ENCODE measurements at places on chromosomes 6 and 20.
A peak's percentile ranks its signal among the peaks of the same experiment; 100 is the strongest.

DNA sequence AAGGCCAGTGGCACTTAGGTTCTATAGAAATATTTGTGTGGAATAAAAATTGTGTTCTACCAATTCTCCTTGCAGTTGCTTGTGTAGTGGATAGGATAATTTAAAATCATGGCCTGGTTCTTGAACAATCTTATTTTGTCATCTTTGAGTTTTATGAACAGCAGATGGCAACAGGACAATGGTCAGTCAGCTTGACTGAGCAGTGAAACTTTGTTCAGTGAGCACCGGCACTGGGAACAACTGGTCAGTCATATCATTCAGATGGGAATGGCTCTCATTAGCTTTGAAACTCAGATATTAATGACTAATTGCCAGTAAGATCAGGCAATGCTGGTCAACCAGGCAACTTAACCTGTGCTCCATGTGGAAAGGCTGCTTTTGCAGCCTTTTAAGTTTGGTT, 129.2 kb downstream of the BCKDHB start:
- DNase-seq = no peak

- DNase-seq = no peak
Measured at GRCh38 chr6:1208876-1209275, 103.0 kb upstream of the FOXQ1 start.

DNA sequence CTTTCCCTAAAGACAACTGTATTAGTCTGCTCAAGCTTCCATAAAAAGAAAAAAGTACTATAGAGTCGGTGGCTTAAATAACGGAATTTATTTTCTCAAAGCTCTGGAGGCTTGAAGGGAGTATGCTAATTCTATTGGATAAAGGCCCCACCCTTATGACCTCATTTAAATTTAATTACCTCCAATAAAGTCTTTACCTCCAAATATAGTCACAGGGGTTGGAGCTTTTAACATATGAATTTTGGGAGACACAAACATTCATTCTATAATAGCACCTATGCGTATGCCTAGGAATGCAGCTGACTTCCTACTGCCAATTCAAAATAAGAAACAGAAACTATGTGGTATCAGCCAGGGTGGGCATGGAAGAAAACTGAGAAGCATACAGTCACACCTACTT, 25.4 kb downstream of the KIAA0319 start:
- DNase-seq = no peak

- DNase-seq = no peak
Measured at GRCh38 chr6:100731411-100731810, 149.7 kb downstream of the ASCC3 start.

- DNase-seq = no peak
Measured at GRCh38 chr20:6504826-6505225, 262.7 kb upstream of the BMP2 start.

DNA sequence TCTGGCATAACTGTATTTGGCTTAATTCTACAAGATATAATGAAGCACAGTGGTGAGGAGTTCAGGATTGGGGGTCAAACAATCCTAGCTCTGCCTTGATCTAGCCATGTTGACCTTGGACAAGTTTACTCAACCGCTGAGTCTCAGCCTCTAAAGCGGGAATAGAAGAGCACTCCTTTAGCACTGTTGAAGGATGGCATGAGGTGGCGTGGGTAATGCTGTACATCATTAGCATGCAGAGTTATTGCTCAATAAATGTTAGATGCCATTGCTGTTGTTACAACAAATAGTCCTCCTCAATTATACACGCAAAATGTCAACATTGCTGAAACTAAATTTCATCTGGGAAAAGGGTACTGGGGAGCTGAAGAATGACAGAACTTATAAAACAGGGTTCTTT, 78.6 kb downstream of the KIF13A start:
- no peak for DNase-seq

DNA sequence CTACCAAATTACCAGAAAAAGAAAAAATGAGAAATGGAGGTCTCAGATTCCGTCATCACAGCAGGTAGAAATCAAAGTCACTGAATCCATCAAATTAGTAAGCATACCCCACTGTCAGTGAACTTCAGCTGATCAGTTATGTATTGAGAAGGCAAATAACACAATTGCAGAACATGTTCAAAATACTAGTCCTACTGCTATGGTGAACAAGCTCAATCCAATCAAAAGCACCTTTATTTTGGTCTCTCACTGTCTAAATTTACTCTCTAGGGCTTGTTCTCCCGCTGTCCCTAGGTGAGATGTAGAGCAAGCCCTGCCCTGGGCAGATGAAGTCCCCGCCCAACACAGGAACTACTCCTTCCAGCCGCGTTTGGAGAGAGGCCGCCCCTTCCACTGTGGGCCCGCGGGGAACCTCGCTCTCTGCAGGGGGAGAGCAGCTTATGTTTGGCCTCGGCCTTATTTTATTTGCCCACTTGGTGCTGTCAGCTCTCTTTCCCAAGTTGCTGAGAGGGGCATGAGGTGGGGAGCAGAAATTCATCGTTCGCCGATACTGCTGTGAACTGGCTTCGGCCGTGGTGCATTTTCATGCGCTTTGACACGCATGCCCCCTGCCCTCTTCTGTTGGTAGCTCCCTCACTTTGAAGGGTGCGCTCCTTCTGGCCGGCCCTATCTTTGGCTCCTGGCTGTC, 14.3 kb upstream of the MAP1LC3A start:
- peak; percentile 39 for DNase-seq

GRCh38 chr20:61924211-61924857, 141.3 kb downstream of the TAF4 start:
- DNase-seq = no peak

DNA sequence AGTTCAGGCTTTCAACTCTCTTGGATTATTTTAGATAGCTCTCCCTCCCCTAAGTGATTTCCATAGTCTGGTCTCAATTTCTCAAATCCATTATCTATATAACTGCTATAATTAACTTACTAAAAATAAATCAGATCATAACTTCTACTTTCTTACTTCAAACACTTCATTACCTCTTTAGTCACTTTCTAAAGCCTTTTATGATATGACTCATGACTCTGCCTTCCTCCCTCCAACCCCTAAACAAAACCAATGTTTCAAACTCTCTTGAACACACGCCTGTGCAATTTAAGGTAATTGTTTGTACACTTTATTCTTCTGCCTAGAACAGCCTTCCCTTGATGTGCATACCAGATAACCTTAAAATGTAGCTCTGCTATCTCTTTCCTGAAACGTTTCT, 100.5 kb downstream of the LMBRD1 start:
- no peak for DNase-seq

GRCh38 chr6:149545258-149545753, 537 bp downstream of the PPIL4 start:
- peak; percentile 78 for DNase-seq

- DNase-seq = no peak
Measured at GRCh38 chr20:43699941-43700565, 26.7 kb downstream of the GTSF1L start.

DNA sequence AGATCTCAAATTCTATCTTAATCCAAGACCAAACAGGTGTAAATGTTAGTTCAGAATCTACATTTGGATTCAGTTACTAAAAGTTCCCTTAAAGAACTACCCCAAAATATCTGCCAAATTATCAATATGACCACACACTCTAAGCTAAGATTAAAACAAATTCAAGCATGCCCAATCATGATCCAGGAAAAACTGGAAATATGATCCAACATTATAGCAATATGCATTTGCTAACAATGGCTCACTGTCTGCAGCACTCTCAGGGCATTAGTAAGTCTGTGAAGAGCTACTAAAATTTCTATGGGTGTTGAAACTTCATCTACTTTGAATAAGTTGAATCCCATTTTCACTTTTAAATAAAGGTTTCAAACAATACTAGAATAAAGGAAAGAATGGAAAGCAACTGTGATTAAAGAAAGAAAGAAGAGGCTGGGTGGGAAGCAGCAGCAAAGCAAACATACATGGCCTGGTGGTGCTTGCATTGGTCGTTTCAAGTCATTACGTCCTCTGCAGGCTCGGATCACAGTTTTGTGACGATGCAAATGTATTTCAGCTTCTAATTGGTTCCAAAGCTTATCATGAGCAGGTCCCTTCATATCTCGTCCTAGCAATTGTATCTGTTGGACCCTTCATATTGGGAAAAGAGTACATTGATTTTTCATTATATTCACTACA, 29.2 kb downstream of the GOPC start:
- DNase-seq = no peak

DNA sequence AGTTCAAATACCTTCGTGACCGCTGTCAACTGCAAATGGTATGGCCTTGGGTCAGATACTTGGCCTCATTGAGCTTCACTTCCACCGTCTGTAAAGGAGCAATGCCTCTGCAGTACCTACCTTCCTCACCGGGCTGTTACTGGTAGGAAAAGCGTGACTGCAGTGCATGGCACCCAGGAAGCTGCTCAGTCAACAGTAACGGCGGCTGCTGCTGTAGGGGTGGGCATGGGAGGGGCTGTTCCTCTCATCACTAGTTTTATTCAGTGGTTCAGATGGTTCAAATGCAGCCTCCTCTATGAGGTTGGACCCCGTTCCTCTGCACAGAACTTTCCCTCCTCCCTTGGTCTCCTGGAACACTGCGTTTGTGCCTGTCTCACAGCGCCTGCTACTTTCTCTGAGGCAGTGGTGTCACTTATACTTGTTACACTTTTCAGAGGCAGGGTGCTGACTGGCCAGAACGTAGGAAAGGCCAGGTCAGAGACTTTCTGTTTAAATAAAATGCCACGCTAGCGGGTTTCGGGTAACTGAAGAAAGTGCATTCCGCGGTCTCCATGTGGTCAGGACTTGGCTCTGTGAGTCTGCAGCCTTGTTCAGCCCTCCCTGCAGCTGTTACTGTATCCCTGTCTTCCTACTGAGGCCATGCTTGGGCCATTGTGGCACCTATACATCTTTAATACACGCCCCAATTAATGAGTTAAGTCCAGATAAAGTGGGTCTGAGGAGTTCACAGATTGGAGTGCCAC, 279.6 kb downstream of the NRN1 start:
- no peak for DNase-seq

- DNase-seq = peak; percentile 24
Measured at GRCh38 chr6:89372506-89372901, 20.0 kb upstream of the UBE2J1 start.

- no peak for DNase-seq
Measured at GRCh38 chr6:167851370-167851952, 24.8 kb downstream of the AFDN start.

GRCh38 chr6:116411284-116411623, 40.5 kb downstream of the DSE start:
- DNase-seq = no peak

GRCh38 chr6:144544266-144544830, 259.2 kb downstream of the UTRN start:
- peak; percentile 31 for DNase-seq

DNA sequence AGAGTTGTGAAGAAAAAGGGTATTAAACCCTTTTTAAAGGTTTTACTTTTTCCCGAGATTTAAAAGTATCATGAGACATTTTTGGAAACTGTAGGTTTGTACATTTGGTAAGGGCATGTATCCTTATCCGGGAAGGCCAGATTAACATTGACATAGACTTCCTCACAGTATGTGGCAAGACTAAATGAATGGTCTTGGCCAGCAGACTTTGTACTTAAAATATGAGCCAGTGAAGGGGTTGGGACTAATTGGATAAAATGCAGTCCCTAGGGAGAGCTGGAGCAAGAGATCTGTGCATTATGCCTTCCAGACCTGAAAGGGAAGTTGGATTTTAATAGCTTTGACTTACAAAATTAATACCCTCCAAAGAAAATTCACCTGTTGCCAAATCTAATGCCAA, 60.4 kb upstream of the CCN2 start:
- DNase-seq = no peak

- DNase-seq = no peak
Measured at GRCh38 chr20:48425817-48426612, 401.8 kb downstream of the PREX1 start.

DNA sequence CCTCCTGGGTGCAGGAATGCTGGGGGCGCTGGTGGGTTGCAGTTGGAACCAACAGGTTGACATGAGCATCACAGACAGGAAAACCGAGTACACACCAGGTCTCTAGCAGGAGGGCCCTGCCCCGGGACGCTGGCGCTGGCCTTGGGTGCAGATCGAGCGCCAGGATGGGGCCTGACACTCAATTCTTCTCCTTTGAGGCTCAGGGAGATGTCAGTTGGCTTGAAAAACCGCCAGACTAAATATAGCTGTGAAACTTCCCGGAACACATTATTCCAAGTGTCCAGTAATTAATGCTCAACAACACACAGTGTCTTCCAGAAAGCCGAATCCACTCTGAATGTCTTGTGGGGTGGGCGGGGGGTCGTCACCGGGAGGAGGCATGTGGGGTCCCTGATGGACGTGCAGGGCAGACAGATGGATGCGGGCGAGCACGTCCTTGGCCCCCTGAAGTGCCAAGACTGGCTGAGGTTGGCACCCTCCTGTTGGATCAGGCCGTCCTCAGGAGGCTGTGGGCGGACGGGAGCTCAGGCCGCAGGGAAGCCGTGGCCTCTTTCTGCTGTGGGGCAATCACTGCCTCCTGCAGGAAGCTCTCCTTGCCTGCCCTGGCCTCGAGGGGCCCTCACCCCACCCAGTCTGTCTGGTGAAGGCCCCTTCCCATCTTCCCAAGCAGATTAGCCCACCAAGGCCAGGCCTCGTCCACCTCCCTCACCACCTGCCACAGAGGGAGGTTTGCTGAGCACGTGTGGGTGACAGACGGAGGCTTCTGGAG, 19.4 kb upstream of the GATA5 start:
- no peak for DNase-seq

DNA sequence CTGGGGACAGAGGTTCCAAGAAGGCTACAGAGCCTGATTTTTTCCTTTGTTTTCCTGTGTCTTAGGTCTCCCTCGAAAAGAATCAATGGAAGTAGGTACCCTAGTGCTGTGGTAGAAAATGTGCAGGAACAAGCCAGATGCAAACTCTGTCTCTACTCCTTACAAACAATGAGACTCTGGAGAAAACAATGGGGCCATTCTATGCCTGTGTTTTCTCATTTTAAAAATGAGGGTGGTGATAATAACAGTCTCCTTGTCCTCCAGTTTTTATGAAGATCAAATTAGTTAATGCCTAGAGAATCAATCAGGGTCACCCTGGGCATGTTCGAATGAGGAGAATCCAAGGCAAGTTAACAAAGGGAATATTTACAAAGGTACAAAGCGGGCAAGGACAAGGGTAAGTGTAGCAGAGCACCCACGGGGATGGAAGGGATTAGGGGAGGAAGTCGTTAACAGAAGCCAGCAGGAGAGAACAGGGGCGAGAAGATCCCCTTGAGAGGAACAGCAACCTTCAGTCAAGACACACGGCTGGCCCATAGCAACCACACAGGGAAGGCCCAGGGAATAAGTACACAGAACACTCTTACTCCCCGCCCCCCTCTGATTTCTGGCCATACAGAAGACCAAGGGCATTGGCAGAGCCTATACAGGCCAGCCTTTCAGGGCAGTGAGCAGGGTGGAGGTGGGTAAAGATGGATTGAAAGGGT, 342.8 kb downstream of the PTPRT start:
- DNase-seq = no peak

- DNase-seq = peak; percentile 63
Measured at GRCh38 chr20:21100578-21101452, 5.3 kb downstream of the LINC00237 start.

Data from activated CD4-positive, alpha-beta T cell treated with anti-CD3 and anti-CD28 coated beads for 36 hours (primary cell).